ENCODE measurements at places on chromosomes 5 and 9.

GRCh38 chr9:4430432-4431261, 59.6 kb upstream of the SLC1A1 start:
- no peak for DNase-seq

GRCh38 chr5:4513381-4513780, 626.7 kb upstream of the ADAMTS16 start:
- no peak for DNase-seq

DNA sequence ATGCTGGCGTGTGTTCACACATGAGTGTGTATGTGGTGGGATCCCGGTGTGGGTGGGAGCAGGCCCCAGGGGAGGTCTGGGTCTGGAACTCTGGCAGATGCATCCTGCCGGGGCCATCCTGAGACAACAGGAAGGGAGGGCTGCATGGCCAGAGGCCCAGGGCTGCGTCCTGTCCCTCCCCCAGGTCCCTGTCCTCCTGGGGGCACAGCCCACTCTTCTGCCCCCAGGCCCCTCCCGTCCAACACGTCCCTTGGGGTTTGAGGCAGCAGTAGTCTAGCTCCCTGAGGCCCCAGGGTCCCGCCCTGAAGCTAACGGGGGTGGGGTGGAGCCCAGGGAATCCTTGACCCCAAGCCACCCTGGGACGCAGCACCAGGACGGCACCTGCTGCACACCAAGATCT, 16.6 kb downstream of the FLT4 start:
- no peak for DNase-seq

DNA sequence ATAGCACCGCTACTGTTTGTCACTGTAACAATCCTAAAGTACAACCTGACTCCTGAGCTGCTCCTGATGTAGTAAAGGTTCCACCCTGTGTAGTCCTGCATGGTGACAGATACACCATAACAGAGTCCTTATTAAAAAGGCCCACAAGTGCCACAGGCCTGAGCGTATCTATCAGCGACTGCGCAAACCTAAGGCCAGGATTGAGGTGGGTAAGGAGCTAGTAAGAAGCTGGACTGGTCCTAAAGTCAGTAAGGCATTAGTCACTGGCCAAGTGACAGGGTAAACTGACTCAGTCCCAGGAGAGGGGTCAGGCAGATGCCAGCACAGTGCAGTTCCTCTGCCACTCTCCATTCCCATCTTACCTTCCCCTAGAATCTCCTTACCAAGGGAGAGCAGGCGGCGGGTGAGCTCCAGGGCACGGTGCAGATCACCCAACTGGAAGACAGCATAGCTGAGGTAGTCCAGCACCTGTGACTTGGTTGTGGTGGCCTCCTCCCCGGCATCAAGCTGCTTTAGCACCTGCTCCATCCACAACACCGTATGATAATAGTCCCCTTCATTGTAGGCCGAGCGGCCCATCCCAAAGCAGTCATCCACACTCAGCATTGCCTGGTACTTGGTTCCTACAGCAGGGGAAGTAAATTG, 17.6 kb downstream of the P4HA2 start:
- no peak for DNase-seq

DNA sequence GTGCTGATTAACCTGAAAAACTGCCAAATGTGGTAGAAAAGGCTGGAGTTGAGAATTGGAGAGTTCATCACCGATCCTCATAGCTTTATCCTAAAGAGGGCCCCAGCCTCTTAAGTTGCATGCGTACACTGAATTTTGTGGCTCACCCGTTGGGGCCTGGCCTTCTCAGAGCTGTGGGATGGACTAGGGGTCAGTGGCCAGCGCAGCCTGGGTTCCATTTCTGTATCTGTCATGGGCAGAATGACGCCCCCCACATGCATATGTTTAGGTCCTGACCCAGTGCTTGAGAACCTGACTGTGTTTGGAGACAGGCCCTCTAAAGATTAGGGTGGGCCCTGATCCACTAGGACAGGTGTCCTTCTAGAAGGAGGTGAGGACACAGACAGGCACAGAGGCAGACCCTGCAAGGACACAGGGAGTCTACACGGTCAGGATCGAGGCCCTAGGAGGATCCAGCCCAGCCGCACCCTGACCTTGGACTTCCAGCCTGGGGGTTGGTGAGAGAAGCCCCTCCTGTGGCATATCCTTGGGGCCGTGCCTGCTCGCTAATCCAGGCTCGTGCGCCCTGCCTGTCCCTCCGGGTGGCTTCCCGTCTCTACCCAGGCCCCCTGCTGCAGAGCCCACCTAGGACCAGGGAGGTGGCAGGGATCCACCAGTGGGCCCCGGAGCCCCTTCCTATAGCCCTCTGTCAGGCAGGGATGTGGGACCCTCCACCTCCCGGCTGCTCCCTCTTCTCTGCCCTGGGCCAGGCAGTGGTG, 32.2 kb downstream of the NDUFS6 start:
- DNase-seq, result no peak

DNA sequence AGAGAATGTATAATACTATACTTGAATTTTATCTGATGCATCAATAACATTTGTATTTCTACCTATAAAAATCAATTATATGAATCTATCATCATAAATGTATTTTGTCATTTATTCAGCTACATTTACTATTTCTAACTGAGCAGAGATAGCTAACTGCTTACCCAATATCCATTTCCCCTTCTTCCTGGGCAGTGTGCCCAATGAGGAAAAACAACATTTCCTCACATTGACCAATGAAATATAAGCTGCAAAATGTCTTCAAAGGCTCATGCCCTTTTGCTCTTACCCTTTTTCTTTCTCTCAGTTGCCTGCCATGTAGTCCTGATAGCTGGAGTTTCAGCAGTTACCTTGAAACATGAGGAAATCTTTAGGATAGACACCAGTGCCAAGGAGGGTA, 385.8 kb upstream of the PCSK5 start:
- DNase-seq, result no peak

DNA sequence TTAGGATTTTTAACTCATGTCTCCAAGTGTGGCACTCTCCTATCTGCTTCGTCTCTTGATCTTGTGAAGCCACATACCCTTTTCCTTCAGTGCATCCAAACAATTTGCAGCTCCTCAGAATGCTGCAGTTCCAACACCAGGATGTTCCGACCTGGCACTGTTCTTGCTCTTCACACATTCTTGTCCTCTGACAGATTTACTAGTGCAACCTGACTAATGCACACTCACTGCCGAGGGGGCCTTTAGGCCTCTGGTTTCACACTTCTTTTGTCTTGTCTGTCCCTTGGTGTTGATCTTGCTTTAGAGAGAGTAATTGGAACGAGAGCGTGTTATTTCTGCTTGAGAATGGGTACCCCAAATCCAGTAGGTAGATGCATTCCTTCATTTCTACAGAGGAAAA, 15.0 kb downstream of the ARHGAP26 start:
- no peak for DNase-seq

GRCh38 chr5:91252916-91253315, 130.2 kb downstream of the ARRDC3 start:
- DNase-seq, result no peak

DNA sequence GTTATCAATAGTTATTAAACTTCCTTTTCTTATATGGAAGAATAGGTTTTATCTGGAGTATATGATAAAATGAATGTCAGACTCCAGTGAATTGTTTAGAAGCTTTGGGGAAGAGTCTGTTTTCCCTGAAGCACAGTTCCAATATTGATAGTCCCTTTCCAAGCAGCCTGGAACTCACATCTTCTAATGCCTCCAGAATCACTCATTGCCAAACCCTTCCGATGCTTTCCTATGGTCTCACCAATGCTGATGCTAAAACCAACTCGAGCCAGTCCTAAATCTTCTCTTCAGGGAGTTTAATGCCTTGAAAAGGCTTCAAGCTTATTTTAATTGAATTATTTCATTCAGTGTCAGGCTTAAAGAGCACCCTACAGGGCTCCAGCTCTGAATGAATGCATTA, 121.2 kb downstream of the PTTG1 start:
- no peak for DNase-seq

DNA sequence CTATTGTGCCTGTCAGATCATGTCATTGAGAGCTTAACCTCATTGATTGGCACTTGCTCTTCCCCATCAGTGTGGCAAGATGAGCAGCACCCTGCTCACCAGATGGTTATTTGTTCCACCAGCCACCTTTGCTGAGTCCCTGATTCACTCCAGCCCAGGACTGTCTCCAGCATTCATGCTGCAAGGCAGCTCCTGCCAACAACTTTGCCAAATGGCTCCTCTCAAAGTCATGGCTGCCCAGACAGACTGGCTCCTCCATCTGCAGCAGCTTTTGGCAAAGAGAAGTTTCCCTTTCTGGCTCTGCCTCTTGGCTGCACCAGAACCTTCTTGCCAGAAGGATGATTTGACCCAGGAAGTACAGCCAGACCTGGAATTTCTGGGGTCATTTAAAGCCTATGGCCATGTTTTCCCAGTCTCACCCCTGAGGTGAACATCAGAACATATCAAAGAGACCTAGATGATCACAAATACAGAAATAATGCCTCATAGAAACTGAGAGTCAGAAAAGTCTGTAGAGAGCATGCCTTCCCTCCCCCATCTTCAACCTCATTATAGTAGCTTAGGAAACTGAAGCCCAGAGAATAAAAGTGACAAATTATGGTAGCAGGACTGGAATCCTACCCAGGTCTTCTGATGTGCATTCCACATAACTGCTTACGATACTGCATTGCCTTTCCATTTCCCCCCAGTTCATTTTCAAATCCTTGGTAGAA, 10.4 kb downstream of the PPP2R2B start:
- no peak for DNase-seq

- no peak for DNase-seq
Observed at GRCh38 chr5:107184066-107184465, 486.7 kb downstream of the EFNA5 start.

DNA sequence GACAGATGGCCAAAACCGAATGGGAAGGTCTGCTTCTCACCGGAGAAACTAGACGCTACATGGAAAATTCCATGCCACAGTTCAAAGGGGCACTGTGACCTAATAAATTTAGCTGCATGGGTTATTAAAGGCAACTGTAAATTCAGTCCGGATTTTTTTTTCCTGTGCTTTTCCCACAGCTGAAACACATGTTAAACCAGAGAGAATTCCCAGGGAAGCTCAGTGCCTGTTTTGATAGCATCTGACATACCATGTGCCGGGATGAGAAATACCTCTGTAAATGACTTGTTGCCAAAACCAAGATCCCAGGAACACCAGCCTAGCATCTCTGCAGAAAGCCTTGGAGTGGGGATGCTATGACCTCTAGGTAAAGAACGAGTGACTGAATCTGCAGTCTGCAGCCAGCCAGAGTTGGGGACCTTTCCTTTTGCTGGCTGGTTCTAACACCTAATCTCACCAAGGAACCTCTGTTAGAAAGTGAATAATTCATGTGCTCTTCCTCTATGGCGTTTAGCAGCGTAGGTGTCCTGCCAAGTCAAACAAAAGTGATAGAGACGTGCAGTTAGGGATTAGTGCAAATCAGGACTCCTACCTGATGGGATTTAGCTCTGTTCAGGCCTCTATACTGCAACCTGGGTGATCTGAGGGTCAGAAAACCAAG, 77.9 kb downstream of the SLIT3 start:
- DNase-seq, result no peak

DNA sequence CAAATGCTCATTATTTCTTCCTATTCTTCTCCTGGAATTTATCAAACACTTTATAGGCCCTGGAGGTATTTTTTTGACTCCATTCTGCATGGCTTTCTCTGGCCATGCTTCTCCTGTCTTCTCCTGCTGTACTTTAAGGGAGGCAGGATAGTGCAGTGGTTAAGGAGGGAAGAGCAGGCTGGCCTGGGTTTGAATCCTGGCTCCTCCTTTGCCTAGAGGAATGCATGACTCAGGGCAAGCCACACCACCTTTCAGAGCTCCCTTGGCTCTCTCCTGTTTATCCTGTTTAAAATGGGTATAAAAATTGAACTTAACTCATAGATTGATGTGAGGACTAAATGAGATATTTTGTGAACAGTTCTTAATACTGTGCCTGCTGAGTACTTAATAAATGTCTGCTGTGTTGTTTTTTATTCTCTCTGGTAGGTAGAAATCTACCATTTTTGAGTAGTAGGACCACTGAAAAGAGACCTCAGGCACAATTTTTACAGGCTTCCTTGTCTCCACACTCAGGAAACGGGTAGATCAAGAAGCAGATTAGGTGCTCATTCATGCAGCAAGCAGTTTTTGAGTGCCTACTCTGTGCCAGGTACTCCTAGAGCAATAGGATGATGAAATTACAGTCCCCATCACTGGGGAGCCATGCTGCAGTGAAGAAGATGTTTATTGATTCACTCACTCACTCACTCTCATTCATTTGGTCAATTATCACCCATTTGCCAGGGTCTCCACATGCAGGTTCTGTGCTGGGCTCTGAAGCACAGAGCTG, 32.7 kb upstream of the ARAP3 start:
- DNase-seq, result no peak

DNA sequence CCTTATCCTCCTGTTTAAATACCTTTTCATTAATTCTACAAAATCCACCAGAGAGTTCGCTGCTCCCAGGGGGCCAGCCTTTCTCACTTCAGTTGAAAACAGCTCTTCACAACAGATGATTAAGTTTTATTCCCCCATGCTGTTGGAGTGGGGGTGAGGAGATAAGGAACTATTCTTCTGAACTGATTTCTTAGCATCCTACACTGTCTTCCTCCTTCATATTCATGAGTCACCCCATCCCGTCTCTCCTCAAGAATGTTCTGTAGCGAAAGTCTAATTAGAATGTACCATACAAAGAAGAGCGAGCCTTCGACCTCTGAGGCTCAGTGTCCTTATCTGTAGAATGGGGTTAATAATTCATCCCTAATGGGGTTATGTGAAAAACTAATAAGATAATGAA, 138.0 kb downstream of the PIK3R1 start:
- no peak for DNase-seq

DNA sequence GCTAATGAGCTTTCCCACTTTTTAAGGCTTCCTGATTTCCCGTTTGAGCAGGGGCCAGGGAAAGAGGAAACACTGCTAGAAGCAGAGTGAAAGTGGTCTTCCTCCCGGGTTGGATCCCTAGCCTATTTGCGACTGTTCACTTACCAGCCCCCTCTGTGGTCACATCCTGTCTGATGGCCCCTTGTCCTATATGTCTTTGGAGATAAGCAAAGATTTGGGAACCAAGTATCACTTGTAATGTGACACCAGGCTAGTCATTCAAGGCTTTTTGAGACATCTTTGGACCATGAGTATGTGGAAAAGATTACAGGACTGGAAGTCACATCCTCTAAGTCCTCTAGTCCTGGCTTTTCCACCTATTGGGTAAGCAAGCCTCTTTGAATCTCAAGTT, 6.1 kb downstream of the DNAJB5 start:
- DNase-seq, result no peak

DNA sequence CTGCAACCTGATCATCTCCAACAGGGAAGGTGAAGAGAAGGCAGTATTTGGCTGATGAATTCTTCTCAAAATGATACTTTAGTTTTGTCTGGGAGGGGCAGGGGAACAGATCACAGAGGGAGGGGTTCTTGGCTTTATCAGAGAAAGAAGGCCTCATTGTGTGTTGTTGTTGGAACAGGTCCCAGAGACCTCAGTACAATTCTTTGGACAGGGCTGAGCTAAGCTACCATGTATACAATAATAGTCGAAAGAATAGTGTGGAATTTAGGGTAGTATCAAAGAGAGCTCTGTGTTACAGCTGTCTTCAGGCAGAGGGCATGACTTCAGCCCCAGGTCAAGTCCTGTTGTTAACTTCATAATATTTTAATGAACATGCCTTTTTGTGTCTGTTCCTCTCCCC, 39.9 kb downstream of the ARHGAP26 start:
- DNase-seq, result no peak

Measured in GM04503 (cell line).